Bronchial epithelial cell (primary cell): ENCODE measurements at places on chromosomes 6 and 20.
A peak's percentile ranks its signal among the peaks of the same experiment; 100 is the strongest.

GRCh38 chr6:12229332-12229731 lies 60.8 kb upstream of the EDN1 start:
- DNase-seq, result no peak

GRCh38 chr6:95117236-95117635 lies 460.1 kb upstream of the MANEA start:
- DNase-seq, result peak; percentile 74

GRCh38 chr6:157754351-157754750 lies 68.7 kb upstream of the SNX9 start:
- DNase-seq, result no peak

GRCh38 chr6:163123098-163123497 lies 291.4 kb upstream of the QKI start:
- DNase-seq, result no peak

DNA sequence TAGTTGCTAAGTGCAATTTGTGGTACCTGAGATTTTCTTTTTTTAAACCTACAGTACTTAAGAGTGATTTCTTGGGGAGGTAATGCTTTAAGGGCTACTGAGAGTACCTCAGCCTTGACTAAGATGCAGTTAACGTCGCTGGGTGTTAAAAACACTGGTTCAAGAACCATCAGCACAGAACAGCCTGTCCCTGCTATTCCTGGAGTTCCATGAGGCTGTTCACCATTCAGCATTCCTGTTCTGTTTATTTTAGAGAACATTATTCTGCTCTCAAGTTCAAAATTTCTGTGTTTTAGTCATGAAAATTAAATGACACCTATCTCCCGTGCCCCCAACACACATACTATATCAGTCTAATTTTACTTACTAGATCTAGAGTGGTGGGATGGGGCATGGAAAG lies 1.7 kb upstream of the PRELID3B start:
- no peak for DNase-seq

- DNase-seq, result no peak
These were observed 12.9 kb upstream of the JARID2 start for GRCh38 chr6:15232836-15233510.

DNA sequence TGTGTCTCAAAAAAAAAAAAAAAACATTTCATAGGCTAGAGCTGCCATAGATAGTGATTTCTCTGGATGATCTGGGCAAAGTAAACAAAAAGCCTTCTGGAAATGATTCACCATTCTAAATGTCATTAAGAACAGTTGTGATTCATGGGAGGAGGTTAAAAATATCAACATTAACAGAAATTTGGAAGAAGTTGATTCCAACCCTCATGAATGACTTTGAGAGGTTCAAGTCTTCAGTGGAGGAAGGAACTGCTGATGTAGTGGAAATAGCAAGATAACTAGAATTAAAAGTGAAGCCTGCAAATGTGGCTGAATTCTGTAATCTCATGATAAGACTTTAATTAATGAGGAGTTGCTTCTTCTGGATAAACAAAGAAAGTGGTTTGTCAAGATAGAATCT lies 26.8 kb upstream of the MMP24 start:
- DNase-seq, result peak; percentile 80

DNA sequence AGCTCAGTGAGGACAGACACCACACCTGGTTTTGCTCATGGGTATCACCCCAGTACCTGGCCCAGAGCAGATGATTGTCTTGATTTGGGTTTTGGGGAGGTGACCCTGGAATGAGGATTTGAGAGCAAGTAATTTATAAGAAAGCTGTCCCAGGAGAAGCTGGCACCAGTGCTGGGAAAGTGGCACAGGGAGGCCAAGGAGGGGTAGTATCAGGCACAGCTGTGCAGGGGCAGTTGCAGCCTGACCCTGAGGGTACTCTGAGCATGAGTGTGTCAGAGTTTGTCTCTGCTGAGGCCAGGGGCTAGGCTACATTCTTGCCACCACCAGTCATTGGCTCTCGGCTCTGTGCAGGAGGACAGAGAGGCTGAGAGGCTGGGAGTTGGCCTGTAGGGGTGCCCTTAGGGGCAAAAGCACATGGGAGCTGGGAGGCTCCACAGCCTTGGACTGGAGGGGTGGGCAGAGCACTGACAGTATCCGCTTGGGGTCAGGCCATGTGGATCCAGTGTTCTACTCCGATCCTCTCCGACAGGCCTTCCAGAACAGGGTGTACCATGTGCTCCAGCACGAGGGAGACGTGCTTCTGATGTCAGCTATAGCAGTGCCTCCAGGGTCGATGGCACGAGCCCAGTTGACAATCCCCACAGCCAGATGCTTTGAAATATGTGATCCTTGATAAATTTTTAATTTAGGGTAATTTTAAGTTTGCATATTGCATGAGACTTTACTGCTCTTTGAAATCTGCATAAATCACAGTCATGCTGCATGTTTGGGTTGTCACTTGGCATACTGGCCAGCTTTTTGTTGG lies 121.3 kb downstream of the PHACTR3 start:
- DNase-seq, result no peak

GRCh38 chr20:31543966-31544598 lies 29.8 kb downstream of the HM13 start:
- peak; percentile 72 for DNase-seq

DNA sequence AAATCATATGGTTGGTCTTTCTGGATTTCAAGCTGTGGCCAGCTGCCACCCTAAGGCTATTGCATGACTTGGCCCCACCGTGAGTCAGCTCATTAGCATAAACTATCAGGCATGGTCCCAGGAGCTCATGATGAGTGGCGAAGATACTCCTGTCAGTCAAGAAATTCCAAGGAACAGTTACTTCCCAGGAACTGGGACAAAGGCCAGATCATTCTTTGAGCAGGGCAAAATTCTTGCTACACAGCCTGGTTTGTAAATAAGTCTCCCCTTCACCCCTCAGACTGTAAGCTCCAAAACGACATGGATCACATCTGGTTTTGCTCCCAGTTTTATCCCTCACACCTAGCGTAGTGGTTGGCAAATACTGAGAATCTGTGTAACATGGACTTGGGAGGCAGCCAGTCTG lies 33.0 kb upstream of the KIAA1586 start:
- DNase-seq, result peak; percentile 79

DNA sequence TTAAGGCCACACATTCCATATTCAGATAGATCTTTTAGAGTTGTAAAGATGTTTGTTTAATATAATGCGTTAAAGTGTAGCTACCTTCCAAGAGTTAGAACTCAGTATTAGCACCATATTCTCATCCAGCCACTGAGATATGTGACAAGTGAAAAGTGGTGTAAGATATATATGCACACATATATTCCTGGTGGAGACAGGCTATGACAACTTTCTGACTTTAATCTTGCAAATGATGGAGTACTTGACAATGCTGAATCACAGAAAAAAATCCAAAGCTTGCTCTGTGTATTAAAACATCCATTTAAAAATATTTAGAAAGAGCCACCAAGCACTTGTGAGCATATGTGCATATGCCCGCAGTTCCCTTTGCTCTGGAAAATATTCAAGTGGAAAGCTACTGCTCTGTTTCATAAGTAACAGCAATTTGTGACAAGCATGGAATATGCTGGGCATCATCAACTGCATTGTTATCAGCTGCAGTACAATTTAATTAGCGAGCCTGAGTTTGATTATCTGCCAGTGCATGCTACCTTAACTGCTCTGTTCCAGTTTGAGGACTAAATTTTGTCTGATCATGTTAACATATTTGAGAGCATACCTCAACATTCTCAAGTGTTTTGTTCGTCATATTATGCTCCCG lies 64.8 kb downstream of the VIP start:
- DNase-seq, result no peak

DNA sequence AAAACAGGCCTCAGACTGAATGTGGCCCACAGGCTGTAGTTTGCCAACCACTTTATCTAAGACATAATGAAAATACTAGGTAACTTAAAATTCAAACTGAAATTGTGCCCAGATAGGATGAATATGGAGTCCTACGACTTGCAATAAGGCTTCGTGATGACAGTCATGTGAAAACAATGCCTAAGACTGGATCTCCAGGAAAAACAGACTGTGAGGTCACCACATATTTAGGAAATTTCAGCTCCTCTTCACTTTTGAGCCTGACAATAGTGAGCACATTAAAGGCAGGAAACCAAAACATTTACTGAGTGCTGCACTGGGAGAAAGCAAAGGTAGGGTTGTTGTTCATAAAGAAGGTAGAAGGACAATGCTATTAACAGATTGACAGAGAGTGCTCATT lies 50.0 kb downstream of the RTN4IP1 start:
- no peak for DNase-seq

- DNase-seq, result no peak
These were observed 11.4 kb upstream of the TAF8 start for GRCh38 chr6:42038811-42039408.
